Ascending aorta (tissue), 2 donors: ENCODE measurements at places on chromosomes 12 and 14.

DNA sequence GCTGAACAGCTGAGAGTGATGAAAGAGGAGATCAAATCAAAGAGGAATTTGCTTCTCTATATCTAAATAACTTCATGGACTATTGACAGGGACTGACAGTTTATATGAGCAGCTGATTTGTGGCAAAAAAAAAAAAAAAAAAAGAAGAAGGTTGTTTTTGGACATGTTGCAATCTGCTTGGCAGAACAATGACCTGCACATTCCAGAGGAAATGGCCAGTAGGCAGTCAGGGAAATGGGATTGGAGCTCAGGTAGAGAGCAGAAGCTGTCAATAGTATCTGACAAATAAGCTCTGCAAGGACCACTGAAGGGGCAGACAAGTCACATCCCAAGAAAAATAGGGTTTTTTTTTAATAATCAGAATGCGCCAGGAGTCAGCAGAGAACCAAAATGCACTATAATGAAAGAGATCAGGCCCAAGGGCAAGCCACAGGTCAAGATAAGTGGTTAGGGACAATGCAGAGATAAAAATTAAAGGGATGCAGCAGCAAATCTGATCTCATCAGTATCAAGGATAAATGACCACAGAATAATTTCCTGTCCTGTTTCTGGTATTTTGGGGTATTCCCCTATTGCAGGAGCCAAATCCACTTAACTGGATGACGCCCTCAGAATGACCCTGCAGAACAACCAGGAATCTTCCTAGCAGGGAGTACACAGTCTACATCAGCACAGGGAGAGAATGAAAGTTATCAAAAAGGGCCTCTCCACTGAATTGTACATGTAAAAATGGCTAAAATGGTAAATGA lies 22.6 kb upstream of the DUSP16 start:
- DNase-seq = no peak

DNA sequence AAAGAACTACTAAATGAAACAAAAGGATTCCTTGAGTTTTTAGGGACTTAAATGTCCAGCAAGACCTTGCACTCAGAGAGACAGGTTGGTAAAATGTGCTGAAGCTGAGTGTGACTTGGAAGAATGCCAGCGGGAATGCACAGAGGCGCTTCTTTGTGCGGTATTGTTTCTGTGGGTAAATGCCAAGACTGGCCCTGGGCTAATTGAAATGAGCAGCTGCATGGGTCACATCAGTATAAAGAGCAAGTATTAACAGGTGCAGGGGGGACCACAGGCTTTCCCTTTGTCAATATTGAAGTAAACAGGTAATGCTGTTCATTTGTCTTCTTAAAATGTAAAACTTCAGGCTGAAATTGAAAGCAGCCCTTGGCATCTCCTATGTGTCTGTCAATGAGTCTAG lies 74.3 kb downstream of the LMO3 start:
- DNase-seq = no peak

DNA sequence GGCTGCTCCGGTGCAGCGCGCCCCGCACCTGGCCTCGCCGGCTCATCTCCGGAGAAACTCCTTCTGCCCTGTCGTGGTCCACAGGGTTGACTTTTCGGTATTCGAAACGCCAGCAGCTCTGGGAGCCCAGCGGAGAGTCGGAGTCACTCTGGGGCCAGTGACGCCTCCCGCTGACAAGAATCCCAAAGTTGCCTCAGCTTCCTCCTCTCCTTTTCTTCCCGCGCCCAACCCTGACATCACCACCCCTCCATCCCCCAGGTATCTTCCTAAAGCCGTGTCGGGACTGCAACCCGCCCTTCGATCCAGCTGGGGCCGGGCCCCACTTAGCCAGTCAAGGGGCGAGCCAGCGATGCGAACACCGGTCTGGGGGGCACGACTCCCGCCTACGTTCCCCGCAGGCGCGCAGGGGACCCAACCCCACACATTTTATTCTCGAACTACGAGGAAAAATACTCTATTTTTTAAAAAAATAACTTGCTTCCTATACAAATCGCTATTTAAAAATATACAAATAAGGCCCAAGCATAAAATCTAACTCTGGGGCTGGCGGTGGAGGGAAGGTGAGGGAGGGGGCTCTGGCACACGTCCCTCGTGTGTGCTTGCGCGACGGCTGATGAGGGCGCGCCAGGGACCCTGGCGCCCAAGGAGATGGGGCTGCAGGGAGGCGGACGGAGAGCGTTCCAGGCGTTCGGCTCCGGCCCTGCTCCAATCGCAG lies 2.1 kb downstream of the NKX2-8 start:
- DNase-seq = no peak

DNA sequence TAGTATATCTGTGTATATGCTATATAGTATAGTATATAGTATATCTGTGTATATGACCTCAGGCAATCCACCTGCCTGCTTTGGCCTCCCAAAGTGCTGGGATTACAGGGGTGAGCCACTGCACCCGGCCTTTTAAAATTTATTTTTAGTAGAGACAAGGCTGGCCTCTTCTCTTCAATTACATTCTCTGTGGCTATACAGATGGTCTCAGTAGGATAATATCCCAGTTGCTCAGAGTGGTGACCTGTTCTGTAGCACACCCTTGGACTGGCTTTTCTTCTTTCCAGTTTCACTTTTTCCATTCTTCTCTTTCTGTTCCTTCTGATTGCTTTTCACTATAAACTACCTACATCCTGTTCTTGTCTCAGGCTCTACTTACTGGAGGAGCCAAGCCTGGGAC lies 3.1 kb upstream of the NFATC4 start:
- no peak for DNase-seq

GRCh38 chr14:105375635-105376057 lies 22.7 kb upstream of the TEX22 start:
- no peak for DNase-seq

DNA sequence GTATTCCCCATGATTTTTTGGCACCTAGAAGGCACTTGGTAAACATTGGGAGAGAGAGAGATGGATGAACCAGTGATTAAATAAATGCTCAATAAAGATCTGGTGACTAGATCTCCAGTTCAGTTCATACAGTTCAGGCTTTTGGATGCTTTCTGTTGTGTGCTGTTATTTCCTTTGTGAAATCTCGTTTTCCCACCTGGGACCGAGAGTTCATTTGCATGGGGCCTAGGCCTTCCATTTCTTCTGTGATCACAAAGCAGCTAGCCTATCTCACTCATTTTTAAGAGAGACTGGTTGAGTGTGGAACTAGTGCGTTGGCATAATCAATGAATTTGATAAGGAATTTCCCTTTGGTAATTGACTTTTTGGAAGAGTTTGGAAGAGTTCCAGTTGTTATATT lies 104.0 kb downstream of the VRK1 start:
- DNase-seq = no peak

DNA sequence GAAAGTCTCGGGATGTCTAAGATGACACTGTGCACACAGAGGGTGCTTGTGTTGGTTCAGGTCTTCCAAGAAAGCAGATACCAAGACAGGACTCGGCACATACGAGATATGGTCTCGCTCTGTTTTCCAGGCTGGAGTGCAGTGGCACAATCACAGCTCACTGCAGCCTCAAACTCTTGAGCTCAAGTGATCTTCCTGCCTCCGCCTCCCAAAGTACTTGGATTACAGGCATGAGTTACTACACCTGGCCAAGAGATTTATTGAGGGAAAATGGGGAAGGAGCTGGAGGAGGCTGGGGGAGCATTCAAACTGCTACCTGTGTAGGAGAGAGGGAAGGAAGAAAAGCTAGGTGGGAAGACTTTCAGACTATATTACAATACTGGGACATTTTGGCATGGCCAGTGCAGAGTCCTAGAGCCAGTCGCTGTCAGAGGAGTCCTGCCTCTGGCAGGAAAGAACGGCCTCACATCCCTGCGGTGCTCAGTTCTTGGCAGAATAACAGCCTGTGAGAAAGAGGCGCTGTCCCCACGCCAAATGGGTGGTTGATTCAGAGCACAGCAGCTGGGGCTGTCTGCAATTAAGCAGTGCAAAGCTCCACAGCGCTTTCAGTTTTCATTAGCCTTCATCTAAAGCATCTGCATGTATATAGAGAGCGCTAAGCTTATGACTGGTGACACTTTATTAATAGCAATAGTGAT lies 18.3 kb downstream of the SLC17A8 start:
- no peak for DNase-seq

DNA sequence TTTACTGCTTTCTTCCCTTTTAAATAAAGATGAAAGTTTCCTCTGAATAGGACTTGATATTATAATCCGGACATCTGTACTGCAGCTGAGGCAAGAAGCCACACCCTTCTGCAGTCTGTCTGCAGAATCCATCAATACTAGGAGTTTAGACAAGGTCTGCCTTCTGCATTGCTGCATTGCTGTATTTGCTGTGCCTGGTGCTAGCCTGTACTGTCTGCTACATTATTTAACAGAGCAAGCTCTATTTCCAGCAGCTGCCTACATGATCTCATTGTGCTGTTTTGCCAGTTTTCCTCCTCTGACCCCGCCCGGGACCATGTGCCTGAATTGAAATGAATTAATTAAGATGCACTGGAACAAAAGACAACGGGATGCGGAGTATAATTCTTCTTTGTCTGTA lies 1.7 kb downstream of the TUBA1A start:
- DNase-seq = no peak

DNA sequence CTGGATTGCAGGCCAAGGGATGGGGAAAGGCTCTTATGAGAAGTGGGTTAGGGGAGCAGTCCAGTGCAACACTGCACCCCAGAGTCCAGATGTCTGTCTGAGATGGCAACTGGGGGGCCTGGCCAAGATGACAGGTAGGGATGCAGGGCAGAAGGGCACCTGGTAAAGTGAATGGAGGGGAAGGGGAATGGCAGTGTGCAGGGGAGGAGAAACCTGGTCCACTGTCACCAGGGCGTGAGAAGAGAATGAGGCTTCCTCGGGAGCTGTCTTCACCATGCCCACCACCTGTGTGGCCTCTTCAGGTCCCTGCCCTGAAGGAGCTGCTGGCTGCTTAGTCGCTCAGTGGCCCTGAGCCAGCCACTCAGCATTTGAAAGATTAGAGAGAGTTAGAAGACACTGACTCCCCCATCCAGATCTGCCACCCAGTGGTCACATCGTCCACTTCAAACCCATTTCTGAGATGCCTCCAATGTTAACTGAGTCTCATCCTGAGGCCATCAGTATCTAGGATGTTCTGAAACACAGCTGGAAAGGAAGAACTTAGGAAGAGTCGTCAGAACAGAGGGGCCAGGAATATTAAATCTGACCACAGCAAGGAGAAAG lies 57.3 kb downstream of the PLEKHG3 start:
- no peak for DNase-seq

- no peak for DNase-seq
Observed at GRCh38 chr12:18436170-18436569, 174.9 kb downstream of the PIK3C2G start.
